ENCODE measurements at places on chromosomes 1 and 21. TPM values are rescaled to one million over a fixed set of nuclear protein-coding genes. Genes with fewer than 3 reads are reported as not detected.

C4BPA gene
- total RNA-seq: 65.2 TPM

MX2 gene
- 35.5 TPM for total RNA-seq

C1QB gene
- 1,524 TPM for total RNA-seq

GRCh38 chr1:162283657-162284056, 93.0 kb downstream of the SPATA46 start:
- DNase-seq: no peak

GRCh38 chr1:192153276-192153675, 5.0 kb upstream of the RGS18 start:
- DNase-seq: no peak

GRCh38 chr1:101167891-101168290, 68.9 kb upstream of the S1PR1 start:
- no peak for DNase-seq

DNA sequence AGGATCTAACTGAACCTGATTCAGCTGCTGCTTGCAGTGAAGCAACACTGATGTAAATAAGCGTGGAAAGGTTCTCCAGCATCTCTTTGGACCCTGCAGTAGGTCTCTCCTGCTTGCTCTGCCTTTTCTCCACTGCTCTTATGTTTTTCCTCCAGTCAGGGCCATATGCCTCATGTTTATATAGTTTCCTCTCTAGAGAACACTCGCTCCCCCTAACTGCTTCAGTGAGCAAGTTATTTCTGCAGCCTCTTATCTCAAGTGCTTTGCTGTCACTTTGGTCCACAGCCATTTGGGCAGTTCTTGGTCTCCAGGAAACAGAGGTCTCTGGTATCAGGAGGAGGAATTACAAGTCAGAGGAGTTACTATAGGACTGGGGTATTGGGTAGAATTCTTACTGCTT, 5.3 kb downstream of the PRUNE1 start:
- no peak for DNase-seq

DNA sequence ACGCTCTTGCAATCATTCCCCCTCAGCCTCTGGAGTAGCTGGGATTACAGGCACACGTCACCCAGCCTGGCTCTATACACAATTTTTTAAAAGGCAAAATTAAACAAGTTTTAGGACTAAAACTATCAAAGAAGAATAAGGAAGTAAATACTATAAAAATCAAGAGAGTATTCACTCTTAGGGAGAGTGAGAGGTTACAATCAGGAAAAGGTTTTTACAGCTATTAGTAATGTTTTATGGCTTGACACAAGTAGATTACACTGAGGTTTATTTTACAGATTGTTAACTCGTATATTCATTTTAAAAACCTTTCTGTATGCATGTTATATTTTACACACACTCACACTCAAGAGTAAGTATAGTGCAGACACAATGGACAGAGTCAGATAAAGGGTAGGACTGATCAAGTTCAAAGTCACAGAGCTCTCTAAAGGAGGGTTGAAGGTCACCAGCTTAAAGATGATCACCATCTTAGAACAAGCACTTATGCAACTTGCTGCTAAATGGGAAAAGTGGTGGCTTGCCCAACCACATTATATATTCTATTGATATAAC, 77.9 kb upstream of the MAN1A2 start:
- DNase-seq: no peak
